ENCODE measurements at places on chromosomes 11 and 22.

GRCh38 chr22:38267086-38267485 lies 5.7 kb downstream of the TMEM184B start:
- peak; percentile 24 for DNase-seq

- no peak for DNase-seq
Observed at GRCh38 chr11:43583548-43583947, 97.0 kb upstream of the HSD17B12 start.

- no peak for DNase-seq
Observed at GRCh38 chr22:25884121-25884520, 142.1 kb downstream of the MYO18B start.

- DNase-seq, result peak; percentile 19
Observed at GRCh38 chr11:85787809-85788760, 22.9 kb downstream of the SYTL2 start.

DNA sequence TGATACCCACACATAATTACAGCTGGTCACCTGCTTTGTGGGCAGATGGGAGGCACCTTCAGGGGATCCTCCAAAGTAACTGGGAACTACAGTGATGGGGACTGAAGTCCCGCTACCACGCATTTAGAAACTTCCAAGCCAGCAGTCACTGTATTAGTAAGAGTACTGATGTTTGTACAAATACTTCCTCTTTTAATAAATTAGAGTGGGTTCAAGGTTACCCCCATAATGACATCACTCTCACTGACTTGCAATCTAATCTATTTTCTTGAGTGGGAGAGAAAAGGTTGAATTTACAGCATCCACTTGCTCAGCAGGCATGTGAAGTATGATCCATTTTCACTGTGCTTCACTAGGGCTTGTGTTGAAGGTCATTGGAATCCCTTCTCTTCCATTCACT lies 72.1 kb upstream of the TIMP3 start:
- no peak for DNase-seq

GRCh38 chr11:80240245-80240644 lies 799.4 kb upstream of the TENM4 start:
- no peak for DNase-seq

DNA sequence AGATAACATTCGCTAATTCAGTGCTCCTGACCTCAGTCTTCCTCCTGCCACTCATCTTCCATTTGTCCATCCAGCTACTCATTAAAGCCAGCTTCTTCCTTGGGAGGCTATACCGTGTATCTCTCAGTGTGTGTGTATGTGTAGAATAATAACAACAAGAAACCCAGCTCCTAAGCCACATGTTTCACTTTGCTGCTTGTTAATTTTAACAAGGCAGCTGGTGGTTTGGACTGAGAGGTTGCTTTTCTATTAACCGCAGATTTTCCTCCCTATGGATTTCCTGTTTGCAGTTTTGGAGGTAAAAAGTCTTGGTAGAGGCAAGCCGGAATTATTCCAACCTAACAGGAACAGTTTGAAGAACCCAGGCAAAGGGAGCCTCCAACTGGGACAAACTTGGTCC lies 165.0 kb downstream of the ADAMTS15 start:
- no peak for DNase-seq

GRCh38 chr22:32794449-32795213 lies 6.9 kb upstream of the TIMP3 start:
- DNase-seq, result no peak

- no peak for DNase-seq
Observed at GRCh38 chr11:72102631-72102945, 509 bp downstream of the LAMTOR1 start.

- DNase-seq, result no peak
Observed at GRCh38 chr22:44338906-44339305, 26.2 kb upstream of the SHISAL1 start.

GRCh38 chr22:40525250-40525884 lies 111.2 kb downstream of the MRTFA start:
- peak; percentile 59 for DNase-seq

- DNase-seq, result no peak
Observed at GRCh38 chr11:2883979-2884815, 1.4 kb downstream of the CDKN1C start.

- no peak for DNase-seq
Observed at GRCh38 chr11:9069862-9070470, 21.4 kb downstream of the SCUBE2 start.

GRCh38 chr11:84993386-84993785 lies 633.8 kb downstream of the DLG2 start:
- no peak for DNase-seq

GRCh38 chr22:49405590-49405989 lies 422.1 kb downstream of the BRD1 start:
- no peak for DNase-seq

- no peak for DNase-seq
Observed at GRCh38 chr11:17371614-17372013, 16.8 kb downstream of the KCNJ11 start.

DNA sequence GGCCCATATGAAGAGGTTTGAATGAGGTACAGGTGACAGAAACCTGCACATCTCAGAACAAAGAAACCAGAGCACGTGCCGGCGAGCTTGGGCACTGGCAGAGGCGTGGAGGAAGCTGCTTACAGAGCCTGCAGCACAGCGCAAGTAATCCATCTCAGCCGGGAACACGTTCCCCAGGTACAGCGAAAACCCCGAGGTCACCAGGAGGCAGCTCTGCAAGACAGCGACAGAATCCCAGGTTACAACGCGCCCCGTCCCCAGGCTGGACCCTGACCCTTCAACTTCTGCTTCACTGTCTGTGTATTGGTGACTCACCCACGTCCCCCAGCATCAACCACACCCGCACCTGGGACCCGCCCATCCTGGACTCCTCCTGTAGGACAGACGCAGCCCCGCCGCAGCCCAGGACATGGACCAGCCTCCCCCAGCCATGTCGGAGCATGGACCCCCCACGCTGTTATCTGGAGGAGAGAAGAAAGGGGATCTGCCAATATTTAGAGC lies 2.2 kb downstream of the MLC1 start:
- no peak for DNase-seq

- peak; percentile 89 for DNase-seq
Observed at GRCh38 chr11:125300791-125301218, 136.3 kb downstream of the PKNOX2 start.

DNA sequence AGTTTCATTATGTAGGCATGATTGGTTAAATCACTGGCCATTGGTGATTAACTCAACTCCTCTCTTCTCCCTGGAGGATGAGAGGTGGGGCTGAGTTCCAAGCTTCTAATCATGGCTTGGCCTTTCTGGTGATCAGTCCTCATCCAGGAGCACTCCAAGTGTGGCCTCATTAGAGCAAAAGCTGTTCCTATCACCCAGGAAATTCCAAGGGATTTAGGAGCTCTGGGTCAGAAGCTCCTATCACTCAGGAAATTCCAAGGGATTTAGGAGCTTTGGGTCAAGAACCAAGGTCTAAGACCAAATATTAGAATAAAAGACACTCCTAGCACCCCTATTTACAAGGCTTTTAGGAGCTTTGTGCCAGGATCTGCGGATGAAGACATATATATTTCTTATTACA lies 168.0 kb upstream of the BDNF start:
- no peak for DNase-seq

DNA sequence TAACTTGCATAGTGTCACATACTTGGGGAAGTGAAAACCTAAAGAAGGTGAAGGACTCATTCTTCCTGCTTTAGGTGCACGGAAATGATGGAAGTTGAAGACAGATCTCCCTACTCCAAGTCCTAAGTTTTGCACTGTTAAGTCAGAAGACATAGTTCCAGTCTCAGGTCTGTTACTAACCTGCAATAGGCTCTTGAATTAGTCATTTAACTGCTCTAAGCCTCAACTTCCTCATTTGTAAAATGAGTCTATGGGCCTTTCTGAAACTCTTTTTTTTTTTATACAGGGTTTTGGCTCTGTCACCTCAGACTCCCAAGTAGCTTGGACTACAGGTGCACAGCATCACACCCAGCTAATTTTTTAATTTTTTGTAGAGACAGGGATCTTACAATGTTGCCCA lies 30.8 kb upstream of the POU2AF1 start:
- DNase-seq, result no peak

DNA sequence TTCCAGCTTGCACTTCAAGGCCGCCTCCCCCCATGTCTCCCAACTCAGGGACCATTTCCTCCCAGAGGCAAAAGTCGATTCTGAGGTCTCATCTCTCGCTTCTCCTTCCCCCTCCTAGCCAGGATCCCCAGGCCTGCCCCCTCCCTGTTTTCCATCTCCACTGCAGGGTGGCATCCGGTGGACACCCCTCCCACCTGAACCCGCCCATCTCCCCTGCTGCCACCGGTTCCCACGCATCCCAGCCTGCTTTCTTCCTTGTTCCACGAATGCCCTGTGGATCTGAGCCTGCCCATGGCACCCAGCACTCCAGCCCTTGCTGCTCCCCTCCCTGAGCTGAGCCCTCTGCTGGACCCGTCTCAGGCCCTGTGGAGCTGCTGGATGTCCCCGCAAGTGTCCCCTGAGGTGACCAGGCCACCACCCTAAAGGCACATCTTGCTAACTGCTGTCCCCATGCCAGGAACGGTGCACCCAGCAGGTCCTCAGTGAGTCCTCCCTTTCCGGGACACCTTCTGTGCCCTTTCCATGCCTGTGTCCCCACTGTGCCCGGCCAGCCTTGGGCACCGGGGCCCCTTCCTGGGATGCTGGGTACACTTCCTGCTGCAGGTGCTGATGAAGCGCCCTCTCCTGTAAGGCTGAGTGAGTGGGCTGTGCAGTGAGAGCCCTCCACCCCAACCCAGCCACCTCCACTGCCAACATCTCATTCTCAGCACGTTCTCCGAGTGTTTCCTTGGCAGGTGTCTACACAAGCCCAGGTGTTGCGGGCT lies 936 bp downstream of the IL17REL start:
- peak; percentile 13 for DNase-seq

- peak; percentile 94 for DNase-seq
Observed at GRCh38 chr22:44026630-44027511, 2.8 kb downstream of the PARVB start.

DNA sequence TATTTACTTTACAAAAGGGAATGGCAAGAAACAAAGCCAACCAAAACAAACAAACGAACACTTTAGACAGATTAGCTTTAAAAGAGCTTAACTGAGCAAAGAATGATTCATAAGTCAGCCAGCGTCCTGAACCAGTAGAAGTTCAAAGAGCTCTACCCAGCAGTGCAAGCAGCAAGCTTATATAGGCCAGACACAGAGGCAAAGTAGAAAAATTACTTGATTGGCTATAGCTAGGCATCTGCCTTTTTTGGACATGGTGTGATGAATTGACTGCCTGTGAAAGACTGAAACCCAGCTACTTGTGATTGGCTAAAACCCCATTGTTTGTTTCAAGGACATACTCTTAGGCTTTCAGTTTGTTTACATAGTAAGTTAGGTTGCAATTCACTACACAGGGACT lies 2120.0 kb upstream of the RAG2 start:
- DNase-seq, result no peak

GRCh38 chr11:78690352-78690987 lies 115.8 kb upstream of the NARS2 start:
- DNase-seq, result peak; percentile 12

- DNase-seq, result no peak
Observed at GRCh38 chr22:40413873-40414272, 43.5 kb downstream of the SGSM3 start.

- peak; percentile 90 for DNase-seq
Observed at GRCh38 chr11:3840870-3841425, at the start of gene RHOG. Gene RHOG (minus strand): TSS chr11:3840959. CDS start chr11:3828138, 12,821 bp downstream.

DNA sequence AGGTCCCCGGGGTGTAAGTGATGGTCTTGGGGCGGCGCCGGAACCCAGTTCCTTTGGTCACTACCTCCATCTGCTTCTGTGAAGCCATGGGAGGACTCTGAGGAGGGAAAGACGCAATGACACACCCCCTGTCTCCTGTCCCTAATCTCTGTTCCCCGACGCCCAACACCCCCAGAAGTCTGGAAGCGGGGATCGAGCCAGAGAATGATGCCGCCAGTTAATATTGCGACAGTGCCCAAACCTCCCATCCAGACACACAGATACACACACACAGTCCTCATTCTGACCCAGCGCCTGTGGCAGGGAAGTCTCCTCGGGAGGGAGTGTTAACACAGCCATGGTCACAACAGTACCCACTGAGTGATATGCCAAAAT lies 352 bp downstream of the C22orf23 start:
- no peak for DNase-seq

- DNase-seq, result no peak
Observed at GRCh38 chr22:47572443-47572842, 810.0 kb downstream of the TBC1D22A start.

- DNase-seq, result no peak
Observed at GRCh38 chr11:103623933-103624332, 412.5 kb upstream of the DDI1 start.

- DNase-seq, result peak; percentile 37
Observed at GRCh38 chr11:77249427-77249826, 52.1 kb downstream of the GDPD4 start.

DNA sequence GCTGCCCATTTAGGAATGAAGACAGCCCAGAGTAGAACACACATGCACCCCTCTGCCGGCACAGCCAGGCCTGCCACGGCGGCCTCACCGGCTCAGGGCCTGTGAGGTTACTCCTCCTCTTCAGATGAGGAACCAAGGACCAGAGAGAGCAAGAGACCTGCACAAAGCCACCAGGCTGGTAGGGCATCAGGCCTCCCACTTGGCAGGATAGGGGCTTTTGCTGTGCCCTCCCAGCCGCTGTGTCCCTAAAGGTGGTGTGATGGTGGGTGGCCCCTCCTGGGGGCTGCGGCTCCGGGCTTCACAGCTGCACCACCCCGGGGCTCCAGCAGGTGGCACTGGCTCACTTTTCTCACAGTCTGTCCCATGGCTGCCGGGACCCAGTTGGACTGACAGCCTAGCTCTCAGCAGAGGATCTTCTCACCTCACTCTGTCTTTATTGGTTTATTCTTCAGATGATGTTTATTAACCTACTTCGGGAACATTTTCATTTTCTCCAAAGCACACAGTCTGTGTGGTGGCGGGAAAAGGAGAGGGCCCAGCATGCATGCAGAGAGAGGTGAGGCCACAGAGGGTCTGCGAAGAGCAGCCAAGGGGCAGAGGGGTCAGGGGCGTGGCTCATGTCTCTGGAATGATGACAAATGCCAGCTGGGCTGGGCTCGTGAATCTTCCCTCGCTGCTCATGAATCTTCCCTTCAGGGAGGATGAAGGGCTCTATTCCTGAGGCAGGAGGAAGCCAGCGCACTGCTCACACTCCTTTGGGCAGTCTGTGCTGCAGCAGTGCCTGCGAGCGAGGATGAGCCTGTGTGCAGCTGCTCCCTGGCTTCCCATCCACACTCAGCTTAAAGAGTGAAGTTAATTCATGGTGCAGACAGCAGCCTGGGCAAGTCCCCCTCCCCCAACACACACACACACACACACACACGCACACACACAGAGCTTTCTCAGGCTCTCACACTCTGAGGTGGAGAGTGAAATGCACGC lies 101.1 kb upstream of the PITPNB start:
- DNase-seq, result peak; percentile 61

- DNase-seq, result no peak
Observed at GRCh38 chr22:27992294-27993165, 73.5 kb upstream of the PITPNB start.

DNA sequence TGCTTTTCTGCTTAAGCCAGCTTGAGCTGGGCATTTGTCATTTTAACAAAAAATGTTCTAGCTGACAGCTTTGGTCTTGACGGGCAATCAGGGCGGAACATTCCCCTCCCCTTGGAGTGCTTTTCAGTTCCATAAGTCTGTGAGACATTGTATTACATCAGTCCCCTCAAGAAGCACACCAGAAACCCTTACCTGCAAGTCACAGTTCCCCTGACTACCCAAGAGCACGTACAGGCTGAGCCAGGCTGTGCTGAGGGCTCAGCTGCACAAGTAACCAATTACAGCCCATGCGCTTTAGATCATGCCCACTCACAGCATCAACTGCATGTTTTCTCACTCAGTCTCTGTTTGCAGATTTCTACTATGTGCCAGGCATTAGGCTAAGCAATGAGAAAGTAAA lies 19.1 kb downstream of the HIRA start:
- no peak for DNase-seq
